ENCODE measurements at places on chromosomes 5 and 9.

DNA sequence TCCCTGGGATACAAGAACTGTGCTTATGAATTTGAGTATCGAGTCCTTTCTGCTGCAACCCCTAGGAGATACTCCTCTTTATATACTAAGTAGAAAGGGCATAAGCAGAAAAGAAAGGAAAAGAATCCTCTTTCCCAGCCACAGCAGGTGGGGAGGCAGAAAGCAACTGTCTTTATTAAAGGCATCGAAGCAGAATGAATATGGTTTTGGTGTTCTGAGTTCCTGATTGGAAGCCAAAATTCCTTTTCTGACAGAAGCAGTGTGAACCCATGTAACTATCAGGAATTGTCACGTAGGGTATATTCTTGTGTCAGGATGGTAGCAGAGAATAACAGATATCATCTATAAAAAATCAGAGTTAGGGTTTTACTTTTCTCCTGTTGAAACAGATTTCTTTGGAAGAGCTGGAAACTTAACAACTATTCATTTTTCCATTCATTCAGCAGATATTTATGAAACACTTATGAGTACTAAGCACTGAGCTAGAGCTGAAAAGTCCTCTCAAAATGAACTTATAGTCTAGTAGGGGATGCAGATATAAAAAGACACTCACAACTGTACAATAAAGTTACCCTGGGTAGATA, 96.5 kb upstream of the LHFPL2 start:
- DNase-seq, result no peak

GRCh38 chr9:82164159-82164558, 175.6 kb downstream of the SPATA31D1 start:
- DNase-seq, result no peak

GRCh38 chr9:6779417-6780241, 21.9 kb downstream of the KDM4C start:
- DNase-seq, result no peak

- DNase-seq, result no peak
Observed at GRCh38 chr9:133202145-133202513, 6.9 kb downstream of the OBP2B start.

GRCh38 chr5:107670087-107670931, 428 bp downstream of the EFNA5 start:
- no peak for DNase-seq

GRCh38 chr9:111412280-111412679, 71.9 kb downstream of the ECPAS start:
- no peak for DNase-seq

DNA sequence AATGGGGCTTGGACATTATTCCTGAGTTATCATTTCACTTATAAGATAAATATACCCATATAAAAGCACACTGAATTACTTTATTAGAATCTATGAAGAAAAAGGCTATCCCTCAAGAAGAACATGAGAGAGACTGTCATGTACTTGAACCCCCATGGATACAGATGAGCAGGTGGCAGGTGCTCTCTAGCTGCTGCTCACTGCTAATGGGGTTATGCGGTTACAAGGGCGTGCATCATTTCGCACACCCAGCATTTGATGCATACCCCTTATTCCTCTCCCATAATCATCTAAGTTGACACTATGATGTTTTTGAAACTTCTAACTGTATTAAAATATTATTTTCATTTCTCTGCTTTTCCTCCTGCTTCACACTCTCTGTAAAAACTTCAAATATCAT, 16.4 kb downstream of the ITK start:
- peak; percentile 25 for DNase-seq

DNA sequence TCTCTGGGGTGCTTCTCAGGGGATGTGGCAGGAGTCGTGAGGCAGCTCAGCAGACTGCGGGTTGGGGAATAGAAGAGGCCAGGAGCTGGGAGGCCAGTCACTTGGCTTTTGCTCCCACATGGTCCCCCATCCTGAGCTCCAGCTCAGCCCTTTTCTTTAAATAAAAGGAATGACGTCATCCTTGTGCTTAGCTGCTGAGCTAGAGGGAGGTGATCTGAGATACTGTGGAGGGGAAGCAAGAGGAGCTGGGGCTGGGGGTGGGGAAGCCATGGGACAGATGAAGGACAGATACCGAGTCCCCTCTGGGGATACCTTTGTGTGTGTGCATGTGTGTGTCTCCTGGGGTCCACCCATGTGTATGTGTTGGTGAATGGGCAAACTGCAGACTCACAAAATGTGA, 89.0 kb upstream of the ARAP3 start:
- DNase-seq, result no peak

- DNase-seq, result no peak
Observed at GRCh38 chr9:37407468-37407867, 15.0 kb upstream of the GRHPR start.

GRCh38 chr5:141001446-141001843, 35.2 kb downstream of the PCDHAC2 start:
- DNase-seq, result no peak

DNA sequence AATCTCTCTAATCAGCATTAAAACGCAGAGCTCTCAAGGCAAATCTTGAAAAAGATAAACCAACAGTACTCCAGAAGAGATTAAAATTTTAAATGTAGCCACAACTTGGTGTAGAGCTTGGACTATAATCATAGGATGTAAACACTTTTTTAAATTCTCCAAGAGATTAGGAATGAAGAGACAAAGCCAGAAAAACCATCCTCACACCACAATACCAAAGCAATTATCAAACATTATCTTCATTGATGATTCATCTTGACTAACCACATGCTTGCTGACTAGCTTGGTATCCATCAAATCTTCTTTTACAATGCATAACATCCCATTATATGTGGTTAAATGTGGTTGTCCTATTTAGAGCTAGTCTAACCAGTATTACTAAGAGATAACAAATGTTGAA, 815.1 kb downstream of the TLE1 start:
- no peak for DNase-seq

DNA sequence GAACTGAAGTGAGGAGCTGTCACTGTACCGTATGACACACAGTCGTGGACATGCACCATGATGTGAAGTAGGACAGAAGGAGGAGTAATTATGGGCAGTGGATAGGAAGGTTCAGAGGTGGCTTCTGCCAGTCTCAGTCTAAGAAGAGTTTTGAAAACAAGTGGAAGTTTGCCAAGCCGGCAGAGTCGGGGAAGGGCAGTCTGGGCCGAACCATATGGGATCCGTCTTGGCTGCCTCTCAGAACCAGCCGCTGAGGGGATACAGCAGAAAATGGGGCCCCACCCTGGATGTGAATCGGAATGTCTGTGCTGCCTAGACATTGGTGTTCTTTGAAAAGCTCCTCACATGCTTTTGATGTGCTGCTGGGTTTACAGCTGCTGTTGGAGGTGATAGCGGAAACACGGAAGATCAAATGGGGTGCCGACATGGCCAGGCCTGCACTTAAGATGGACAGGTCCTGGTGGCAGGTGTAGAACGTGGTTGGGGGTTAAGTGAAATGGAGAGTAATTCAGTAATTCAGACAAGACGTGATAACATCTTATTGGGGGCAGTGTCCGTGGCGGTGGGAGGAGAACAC, 11.2 kb downstream of the SNX18 start:
- no peak for DNase-seq

GRCh38 chr9:130878295-130878694, 18.3 kb downstream of the QRFP start:
- DNase-seq, result no peak

- no peak for DNase-seq
Observed at GRCh38 chr9:132216861-132217619, 55.2 kb downstream of the NTNG2 start.

GRCh38 chr5:111311666-111312065, 87.5 kb downstream of the CAMK4 start:
- no peak for DNase-seq

GRCh38 chr5:132457371-132458225, 33.0 kb downstream of the IRF1 start:
- DNase-seq, result no peak

DNA sequence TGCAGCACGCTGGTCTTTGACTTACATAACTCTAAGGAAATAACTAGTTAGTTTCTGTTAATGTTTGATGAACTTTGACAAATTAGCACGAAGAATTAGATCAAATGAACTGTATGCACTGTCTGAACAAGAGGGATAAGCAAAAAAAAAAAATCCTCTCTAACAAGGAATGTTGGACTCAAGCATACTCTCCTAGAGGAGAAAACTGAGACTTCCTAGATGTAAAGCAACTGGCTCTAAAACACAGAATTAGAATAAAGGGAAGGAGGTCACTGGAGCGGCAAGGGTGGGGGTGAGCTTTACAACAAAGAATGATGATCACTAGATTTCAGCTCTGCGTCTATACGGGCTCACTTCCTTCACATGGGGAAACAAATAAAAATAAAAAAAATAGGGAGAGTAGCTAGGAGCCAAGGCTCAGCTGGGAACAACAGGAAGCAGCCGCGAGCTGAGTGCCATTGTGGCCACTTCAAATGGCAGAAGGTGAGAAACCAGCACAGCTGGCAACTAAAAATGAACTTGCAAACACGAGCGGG, 48.7 kb upstream of the CEMIP2 start:
- DNase-seq, result no peak

DNA sequence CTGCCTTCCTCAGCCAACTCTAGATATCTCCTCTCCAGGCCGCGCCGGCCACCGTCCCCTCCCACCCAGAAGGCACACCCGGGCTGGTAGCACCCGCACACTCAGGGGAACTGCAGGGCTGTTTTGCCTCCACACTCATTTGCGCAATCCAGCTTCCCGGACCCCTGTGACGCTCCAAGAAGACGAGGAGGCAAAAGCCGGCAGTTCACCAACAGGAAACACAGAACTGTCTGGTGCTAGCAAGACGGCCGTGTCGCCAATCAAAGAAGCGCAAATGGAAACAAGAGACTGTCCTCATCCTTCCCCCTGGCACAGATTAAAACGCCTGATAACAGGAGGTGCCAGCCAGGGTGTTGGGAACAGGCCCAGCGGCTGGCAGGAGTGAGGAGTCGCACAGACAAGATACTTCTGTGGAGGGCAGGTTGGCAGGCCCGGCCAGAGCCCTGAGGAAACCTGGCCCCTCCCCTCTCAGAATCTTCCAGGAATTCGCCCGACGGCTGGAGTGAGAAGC, 7.8 kb downstream of the AGPAT2 start:
- no peak for DNase-seq

DNA sequence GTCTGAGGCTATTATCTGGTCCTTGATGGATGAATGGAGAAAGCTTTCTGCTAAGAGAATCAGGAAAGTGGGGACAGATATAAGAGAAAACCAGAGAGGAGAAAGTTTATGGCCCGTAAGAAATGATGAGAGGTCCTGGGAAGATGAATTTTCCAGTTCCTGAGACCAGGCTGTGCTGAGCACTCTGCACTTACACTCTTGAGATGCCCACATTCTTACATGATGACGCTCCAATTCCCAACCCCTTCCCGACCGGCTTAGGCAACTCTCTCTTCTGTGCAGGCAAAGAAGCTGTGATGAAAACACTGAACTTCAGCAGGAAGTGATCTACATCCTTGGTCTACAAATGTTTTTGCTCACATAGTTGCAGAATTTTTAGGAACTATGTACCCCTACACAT, 417.0 kb downstream of the ARHGEF28 start:
- no peak for DNase-seq

DNA sequence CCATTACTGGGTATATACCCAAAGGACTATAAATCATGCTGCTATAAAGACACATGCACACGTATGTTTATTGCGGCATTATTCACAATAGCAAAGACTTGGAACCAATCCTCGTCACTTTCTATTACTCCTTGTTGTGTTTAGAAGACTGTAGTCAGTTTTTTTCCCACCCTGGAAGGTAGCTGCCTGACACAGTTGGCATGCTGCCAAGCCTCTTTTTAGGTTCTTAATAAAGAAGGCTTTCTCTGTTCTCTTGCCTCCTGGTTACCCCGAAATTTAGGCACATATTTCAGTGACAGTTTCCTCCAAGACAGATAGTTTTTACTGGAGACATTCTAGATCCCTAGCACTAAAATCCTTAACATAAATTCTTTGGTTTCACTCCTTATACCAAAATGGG, 205.4 kb upstream of the PCSK5 start:
- no peak for DNase-seq

DNA sequence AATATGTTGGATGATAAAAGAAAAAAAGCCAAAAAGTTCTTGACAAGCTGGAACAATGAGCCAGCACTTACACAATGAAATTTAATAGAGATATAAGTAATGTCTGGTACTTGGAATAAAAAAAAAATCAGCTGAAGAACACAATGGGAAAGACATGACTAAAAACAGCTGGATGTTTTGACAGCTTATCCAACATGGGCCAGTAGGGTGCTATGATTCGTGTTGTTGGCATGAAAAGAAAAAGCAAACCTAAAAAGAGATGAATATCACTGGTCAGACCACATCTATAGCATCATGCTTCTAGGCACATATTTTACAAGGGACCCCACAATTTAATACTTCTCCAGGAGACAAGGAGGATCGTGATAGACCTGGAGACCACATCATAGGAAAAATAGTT, 175.3 kb downstream of the ARL15 start:
- DNase-seq, result no peak

- DNase-seq, result peak; percentile 53
Observed at GRCh38 chr5:132427281-132428146, 58.0 kb downstream of the SLC22A5 start.

- no peak for DNase-seq
Observed at GRCh38 chr5:119271758-119272730, 83.8 kb upstream of the TNFAIP8 start.

DNA sequence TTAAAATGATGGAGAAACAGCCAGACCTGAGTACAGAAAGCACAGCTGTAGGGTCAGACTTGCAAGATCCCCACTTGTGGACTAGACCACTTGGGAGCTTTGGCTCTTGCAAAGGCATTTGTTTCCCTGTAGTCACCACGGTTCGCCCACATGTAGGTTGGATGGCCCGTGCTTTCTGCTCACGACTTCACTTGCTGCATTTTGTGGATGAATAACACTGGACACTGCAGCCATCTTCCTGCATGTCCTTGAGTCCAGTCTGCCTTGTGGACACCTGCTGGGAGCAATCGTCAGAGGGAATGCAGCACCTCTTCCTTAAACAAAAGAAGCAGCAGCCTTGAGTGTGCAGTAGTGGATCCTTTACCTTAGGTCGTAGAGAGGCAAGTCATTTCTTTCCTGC, 372.9 kb upstream of the IRX2 start:
- DNase-seq, result no peak

DNA sequence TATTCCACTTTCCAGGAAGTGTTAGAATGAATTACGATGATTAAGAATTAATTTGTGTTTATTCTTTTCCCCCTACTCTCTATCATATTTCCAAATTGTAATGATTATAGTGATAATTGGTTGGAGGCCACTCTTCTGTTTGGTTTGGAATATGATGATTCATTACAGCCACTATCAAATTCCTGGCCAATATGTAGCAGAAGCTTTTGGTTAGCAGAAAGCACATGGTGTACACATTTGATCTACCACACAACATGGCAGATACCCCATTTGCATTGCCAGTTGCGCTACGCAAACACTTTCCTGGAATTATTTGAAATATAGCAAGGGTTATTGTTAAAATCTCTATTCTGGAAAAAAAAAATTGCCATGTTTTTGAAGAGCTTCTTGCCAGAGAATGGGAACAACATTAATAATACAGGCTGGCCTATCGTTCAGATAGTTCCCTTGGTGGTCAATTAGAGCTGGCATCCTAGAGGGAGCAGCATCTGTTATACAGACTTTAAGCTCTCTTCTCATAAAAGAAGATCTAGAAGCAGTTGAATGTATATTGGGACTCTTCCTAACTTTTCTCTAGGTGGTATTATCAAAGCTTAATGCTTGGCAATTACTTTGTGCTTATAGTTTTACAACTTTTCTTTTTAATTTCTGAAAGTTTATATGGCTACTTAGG, 455.0 kb upstream of the ACTBL2 start:
- no peak for DNase-seq

GRCh38 chr9:106769331-106769730, 93.6 kb upstream of the ZNF462 start:
- DNase-seq, result no peak

- no peak for DNase-seq
Observed at GRCh38 chr5:125083981-125084380, 337.5 kb upstream of the ZNF608 start.
